ENCODE measurements at places on chromosomes 3 and 15.

- no peak for DNase-seq
These were observed 29.0 kb downstream of the NME9 start for GRCh38 chr3:138300647-138301046.

GRCh38 chr15:95469496-95470000, 861.0 kb upstream of the NR2F2 start:
- DNase-seq, result no peak

DNA sequence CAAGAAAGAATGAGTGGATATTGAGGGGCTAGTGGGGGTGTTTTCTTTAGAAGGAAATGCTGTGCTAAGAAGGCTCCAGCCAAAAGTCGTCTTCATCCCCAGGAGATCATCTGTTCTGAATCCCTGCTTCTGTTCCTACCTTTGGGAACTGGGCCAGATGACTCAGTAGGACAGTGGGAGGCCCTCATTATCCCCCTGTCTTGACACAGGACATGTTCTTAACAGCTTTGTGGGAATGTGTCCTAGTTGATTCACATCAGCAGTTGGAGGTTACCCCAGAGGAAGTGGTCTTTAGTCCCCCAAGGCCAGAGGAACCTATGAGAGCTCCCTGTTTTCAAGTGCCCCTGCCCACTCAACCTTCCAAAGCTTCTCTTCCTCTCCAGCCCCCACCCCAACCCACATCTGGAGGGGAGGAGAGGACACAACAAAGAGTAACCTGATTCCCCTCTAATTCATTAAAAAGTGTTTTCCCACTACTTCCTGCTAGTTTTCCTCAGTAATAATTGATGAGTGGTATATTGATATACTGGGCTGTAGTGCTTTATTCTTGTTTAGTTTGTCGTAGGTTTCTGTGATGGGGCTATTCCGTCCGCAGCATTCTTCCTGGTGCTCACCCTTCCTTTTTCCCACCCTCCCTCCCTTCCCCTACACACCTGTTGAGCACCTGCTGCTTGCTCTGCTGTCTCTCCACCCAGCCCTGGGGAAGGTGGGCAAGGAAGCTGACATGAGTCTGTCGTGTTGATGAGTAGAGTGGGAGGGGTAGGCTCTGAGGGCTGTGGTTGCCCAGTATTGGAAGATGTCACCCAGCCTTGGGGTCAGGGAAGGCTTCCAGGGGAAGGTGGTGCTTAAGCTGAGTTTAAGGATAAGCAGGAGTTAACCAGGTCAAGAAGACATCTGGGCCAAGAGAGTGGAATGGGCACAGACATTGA, 9.3 kb downstream of the PXYLP1 start:
- no peak for DNase-seq

DNA sequence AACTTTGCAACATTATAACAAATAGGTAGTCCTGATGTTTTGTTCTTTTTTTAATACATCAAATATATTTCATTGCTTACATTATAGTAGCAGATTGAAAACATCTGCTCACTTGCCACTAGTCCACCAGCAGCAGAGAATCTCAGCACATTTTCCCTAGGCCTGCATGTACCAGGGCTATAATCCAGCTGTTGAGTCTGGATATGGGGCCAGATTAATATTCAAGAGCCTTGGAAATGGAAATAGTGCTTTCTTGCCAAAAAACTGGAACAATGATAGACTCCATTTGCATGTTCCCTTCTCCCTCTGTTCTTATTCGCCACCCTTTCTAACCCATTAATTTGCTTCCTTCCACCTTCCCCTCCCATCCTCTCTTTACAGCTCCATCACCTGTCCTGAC, 288.0 kb downstream of the EPHA3 start:
- no peak for DNase-seq

DNA sequence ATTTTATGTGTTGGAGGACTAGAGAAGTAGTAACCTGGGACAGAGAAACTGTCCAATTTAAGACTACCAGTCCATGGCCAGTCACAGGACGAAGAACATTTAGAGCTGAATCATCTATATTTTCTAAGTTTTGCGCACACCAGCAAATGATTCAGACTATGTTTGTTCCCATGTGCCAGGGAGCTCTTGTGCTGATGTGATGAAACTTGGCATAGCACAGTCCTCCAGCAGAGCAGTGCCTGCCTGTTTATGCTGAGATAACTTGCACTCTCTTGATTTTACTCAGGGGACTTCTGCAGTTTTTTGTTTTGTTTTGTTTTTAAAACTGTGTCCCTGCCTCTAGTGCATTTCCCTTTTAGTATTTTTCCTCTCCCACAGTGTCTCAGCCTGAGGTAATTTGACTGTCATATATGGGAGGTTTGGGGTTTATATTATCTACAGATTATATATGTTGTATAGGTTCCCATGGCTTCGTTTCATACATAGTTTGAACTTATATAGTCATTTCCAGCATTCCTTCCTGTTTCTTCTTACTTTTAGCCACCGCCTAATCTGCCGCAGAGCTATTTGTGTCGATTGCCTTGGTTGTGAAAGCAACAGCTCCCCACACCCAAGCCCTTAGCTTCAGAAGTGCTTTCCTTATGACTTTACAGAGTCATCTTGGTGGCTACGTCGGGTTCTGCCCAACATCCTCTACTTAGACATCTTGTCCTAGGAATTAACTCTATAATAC, 45.5 kb downstream of the PPM1L start:
- DNase-seq, result no peak

All from kidney (tissue), 22 donors.